C1 segment of cervical spinal cord (tissue), 14 donors: ENCODE measurements at places on chromosomes 13 and 19.

- no peak for DNase-seq
These were observed 33.2 kb downstream of the DPF1 start for GRCh38 chr19:38190793-38191192.

GRCh38 chr19:53102756-53103233 is 427 bp downstream of the ZNF160 start:
- DNase-seq, result no peak

DNA sequence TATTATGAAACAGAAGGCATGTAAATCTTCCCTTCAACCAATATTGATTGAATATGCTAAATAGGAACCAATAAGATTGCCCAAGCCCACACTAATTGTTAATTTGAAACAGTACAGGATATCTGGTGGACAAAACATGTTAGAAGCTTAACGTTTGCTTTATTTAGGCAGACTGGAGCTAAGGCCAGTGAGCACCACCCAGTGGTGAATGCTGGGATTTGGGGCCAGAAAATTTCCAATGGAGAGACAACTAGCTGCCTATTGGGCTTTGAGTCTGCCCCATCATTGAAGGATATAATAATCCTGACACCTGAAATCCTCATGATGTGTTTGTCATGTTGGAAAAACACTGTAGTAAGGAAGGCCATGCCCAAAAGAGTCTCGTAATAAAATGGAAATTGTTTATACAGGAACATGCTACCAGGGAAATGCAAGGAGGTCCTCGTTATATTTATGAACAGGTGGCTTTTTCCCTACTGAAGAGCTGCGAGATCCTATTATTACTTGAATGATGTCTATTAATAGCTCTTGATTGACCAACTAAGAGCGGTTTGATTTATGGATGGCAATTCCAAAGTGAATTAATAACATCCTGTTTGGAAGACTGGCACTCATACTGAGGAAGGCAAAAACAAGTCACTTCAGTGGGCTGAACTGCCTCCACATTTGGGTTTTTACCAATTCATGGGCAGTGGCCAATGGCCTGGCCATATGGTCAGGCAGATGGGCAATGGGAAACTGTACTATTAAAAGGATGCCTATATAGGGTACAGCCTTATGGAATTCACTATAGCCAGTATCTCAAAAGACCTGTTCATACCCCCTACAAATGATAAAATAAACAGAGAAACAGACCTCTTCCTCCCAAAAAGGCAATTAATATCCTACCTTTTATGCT is 8.7 kb downstream of the SIGLECL1 start:
- DNase-seq, result no peak

DNA sequence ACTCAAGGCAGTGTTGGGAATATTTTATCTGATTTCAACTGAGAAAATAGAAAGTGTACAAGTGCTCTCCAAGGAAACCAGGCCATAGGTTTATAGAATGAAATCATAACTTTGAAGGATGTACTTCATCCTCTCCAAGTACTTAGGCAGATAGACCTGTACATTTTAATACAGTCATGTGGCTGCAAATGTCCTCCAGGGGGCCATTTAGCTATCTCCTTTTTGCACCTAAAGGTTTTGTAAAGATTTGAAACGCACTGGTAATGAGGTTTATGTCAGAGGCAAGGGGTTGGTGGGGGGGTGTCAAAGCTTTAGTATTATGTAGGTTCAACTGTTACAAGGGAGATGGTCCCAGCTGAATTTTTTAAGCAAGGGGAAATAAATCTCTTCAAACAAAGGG is 364.4 kb downstream of the DCT start:
- no peak for DNase-seq

DNA sequence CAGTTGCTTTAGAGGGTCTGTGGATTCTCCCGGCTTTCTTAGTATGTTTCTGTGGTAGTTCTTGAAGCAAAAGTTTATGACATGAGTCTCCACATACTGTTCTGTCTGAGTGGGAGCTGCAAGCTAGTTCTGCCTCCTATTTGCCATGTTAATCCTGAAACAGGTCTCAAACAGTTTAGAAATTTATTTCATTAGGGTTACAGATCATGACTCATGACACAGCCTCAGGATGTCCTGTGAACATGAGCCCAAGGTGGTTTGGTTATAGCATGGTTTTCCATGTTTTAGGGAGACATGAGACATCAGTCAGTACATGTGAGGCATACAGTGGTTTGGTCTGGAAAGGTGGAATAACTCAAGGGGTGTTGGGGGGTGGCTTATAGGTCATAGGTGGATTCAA is 77.5 kb downstream of the FNDC3A start:
- no peak for DNase-seq

DNA sequence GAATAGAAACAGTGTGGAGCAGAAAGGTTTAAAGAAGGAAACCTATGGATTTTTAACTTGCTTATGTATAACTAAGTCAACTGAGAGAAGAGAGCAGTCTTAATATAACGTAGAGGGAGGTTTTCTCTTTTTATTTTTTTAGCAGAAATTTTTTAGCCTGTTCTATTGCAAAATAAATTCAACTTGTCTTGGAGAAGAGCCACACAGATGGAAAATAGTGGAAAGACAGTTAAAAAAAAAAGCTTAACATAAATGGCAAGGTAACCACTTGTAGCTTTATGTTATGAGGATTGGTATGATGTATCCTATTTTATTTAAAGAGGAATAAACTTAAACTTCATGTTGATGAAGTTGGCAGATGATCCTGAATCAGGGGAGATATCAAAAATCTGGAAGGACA is 312.4 kb downstream of the SHISA2 start:
- no peak for DNase-seq

DNA sequence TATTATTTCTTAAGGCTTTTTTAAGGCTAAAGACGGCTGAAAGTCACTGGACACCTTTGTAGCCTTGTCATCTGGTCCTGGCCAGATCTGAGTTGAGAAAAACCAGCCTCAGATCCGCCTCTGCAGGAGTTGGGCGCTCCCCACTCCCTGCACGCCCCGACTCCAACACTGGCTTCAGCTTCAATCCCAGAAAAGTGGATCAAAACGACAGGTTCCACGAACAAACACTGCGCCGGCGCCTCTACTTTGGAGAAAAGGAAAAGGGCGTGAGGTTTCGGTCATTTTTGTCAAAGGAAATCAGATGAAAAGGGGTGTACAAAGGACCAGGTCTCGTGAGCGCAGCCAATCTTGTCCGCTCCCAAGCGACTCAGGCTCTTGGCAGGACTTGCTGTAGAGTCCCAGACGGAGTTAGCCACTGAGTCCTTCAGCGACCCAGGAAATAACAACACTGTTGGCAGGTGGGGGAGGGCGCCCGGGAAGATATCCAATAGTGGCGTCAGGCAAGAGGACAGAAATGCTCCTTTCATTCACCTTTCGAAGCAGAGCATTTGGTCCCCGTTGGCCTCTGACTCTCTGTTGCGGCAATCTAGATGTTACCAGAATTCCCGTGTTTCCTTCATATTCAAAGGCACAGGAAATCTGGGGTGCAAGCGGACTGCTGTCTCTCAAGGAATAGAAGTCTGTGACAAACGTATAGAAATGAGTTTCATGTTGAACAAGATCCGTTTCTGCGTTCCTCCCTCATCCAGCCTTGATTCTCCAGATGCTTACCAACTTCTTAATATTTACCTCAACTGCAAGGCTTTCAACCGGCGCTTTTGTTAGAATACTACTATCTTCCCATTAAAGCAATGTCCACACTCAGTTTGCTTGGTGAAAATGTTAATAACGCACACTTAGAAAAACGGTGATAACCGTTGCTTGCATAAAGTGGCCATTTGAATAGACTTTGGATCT is 1.8 kb upstream of the CCNA1 start:
- DNase-seq, result no peak

DNA sequence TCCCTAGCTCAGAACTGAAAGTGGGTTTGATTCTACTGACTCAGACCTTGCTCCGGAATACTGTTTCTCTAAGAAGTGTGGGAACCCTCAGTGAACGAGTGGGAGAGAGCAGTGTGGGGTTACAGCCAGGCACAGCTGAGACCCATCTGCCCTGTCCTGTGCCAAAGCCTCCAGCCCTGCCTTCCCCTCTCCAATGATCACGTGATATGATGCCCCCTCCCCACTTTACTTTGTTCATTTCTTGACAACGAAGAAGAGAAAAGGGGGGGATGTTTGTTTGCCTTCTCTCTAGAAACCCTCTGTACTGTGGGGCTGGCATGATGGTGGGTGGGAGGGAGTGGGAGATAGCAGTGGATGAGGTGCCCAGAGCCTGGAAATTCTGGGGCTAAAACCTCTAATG is 96.0 kb downstream of the RNASEH2B start:
- no peak for DNase-seq

GRCh38 chr19:37953171-37953917 is 46.3 kb downstream of the SIPA1L3 start:
- DNase-seq, result no peak

- DNase-seq, result no peak
These were observed 28.7 kb upstream of the MEDAG start for GRCh38 chr13:30877335-30877734.

DNA sequence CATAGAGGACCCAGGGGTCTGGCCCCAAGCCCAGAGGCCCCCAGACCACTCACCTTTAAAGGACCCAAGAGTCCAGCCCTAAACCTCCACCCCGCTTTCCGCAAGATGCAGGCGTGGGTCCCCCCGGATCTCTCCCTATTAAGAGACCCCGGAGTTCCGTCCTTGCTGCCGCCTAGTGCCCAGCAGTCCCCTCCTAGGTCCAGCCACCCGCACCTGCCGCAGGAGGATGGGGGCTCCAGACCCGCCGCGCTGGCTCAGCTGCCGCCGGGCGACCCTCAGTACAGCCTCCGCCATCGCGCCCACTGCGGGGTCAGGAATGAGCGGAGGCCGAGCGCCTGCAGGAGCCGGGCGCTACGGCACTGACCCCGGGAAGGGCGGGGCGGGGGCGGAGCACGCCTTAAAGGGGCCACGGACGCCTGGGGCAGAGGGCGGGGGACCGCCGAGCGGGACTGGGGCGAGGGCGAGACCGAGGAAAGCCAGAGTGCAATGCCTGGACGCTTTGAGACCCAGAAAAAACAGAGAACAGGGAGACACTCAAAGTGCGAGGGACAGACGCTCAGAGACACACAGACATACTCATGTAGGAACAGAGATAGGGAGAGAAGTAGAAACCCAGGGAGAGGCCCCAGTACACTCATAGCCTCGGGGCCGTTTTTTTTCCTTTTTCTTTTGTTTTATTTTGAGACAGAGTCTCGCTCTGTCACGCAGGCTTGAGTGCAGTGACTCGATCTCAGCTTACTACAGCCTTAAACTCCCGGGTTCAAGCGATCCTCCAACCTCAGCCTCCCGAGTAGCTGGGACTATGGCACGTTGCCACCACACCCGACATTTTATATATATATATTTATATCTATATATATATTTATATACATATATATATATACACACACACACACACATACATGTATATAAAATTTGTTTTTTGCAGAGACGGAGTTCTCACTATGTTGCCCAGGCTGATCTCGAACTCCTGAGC is at the start of gene ETHE1:
Gene ETHE1 (minus strand): TSS at position 318 of the 976 bp plus-strand sequence. CDS start 24 bp downstream, at position 294.
- DNase-seq, result peak; percentile 73

DNA sequence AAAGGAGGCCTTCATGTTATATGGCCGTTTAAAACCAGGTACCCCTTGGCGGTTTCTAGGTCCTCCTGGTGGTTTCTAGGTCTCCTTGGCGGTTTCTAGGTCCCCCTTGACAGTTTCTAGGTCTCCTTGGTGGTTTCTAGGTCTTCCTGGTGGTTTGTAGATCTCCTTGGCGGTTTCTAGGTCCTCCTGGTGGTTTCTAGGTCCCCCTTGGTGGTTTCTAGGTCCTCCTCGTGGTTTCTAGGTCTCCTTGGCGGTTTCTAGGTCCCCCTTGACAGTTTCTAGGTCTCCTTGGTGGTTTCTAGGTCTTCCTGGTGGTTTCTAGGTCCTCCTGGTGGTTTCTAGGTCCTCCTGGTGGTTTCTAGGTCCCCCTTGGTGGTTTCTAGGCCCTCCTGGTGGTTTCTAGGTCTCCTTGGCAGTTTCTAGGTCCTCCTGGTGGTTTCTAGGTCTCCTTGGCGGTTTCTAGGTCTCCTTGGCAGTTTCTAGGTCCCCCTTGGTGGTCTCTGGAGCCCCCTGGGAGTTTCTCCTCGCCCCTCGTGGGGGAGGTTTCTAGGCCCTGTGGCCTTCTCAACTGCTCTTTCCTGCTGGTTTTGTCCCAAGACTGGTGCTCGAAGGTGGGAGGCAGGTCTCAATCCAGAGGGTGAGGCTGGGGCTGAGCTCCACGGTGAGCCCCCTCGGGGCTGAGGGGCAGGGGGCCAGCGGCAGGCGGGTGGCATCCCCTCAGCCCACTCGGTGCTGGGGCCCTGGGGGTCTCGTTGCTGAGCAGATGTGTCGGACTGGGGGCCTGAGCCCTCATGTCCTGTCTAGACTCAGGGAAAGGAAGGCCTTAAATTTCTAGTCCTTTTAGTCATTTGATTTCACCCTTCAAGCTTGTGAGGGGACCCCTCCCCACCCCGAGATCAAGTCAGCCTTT is 8.0 kb downstream of the HCN2 start:
- DNase-seq, result no peak

- DNase-seq, result no peak
These were observed 7.9 kb downstream of the PEX11G start for GRCh38 chr19:7480970-7481255.

DNA sequence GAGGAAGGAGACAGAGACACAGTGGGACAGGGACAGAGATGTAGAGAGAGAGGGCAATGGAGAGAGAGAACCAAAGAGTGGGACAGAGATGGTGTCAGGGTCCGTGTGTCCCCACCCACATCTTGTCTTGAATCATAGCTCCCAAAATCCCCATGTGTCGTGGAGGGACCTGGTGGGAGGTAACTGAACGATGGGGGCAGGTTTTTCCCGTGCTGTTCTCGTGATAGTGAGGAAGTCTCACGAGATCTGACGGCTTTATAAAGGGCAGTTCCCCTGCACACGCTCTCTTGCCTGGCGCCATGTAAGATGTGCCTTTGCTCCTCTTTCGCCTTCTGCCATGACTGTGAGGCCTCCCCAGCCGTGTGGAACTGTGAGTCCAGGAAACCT is 7.5 kb upstream of the PLA2G4C start:
- DNase-seq, result no peak

DNA sequence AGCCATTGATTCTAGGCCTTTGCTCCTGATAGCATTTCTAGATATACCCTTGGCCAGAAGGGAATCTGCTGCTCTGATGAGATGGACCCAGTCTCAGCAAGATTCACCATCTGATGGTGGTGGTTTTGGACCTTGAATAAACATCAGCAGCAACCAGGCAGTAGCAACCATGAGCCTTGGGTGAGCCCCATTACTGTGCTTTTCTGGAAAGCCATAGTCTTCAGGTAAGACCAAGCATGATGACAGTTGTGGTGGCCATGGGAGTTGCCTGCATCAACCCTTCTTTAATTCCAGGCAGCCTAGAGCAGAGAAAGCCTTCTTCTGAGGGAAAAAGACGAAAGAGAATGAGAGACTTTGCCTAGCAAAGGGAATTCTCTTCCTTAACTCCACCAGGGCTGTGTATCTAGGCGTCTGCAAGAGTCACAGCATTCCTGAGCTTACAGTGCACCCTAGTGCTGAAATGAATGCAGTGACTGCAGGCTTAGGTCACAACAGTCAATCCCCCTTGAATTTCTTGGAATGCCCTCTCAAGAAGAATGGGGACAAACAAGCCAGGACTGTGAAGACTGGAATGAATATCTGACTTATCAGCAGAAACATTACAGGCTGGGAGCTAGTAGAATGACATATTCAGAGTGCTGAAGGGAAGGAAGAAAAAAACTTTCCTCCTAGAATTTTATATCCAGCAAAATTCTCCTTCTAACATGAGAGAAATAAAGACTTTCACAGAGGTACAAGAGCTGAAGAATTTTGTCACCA is 942.4 kb upstream of the PCDH20 start:
- no peak for DNase-seq

GRCh38 chr19:2446381-2446780 is 10.4 kb downstream of the LMNB2 start:
- DNase-seq, result no peak

- DNase-seq, result no peak
These were observed 105.7 kb upstream of the KL start for GRCh38 chr13:32910530-32910929.

- DNase-seq, result no peak
These were observed 5.6 kb downstream of the ZNF507 start for GRCh38 chr19:32350987-32351348.
